ENCODE measurements at places on chromosomes 12 and 14. TPM values are rescaled to one million over a fixed set of nuclear protein-coding genes. Genes with fewer than 3 reads are reported as not detected.

GRCh38 chr12:97182769-97183168 lies 275.7 kb downstream of the NEDD1 start:
- H3K36me3 ChIP-seq = no peaks in the 10 kb centered on the region
- H3K27ac ChIP-seq = no peak overlapping the region
- H3K4me1 ChIP-seq = no peaks in the 10 kb centered on the region
- no peaks in the 10 kb centered on the region for H3K27me3 ChIP-seq
- no peak for DNase-seq
- no peak overlapping the region for H3K4me3 ChIP-seq

DNA sequence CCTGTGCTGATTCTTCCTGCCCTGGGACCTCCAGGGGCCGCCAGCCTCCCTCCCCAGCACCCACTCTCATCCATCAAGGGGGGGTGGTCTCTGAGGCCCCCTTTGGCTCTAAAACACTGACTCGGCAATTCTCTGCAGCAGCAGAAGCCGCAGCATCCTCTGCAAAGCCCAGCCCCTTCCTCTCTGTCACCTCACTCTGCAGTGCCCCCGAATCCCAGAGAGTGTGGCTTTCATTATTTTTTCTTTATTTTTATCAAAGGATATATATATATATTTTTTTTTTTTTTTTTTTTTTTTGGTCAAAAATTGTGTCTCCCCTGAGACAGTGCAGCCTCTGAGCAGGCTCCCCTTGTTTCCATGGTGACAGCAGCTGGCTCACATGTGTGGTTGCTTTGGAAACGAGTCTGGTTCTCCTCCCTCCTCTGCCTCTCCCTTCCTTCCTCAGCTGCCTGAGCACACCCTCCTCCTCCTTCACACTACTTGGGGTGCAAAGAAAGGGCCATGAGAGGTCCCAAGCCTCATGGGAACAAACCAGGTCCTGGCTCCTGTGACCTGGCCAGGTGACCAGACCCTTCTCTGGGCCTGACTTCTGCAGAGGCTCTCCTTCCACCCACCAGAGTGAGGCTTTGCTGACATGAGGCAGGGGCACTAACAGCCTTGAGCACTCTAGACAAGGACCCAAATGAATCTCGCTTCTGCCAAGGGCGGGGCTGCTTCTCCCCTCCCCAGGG lies 100.5 kb downstream of the LRRC74A start:
- no peak overlapping the region for H3K27ac ChIP-seq
- no peaks in the 10 kb centered on the region for H3K36me3 ChIP-seq
- peaks cover 26% of the 10 kb centered on the region for H3K4me1 ChIP-seq
- no peak for DNase-seq

DNA sequence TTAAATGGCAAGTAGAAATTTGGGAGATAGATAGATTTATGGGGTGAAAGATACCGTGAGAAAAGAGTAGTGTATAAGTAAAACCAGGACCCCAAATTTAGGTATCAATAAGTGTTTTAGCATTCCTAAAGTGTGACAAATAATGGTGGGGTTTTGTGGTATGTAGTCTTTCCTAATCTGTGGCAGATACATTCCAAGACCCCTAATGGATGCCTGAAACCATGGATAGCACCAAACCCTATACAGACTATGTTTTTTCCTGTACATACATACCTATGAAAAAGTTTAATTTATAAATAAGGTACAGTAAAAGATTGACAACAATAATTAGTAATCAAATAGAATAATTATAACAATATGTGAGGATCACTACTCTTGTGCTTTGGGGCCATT lies 14.4 kb upstream of the TCP11L2 start:
- H3K4me1 ChIP-seq = peaks cover 26% of the 10 kb centered on the region
- H3K36me3 ChIP-seq = no peaks in the 10 kb centered on the region
- no peak overlapping the region for H3K4me3 ChIP-seq
- DNase-seq = no peak
- H3K27ac ChIP-seq = no peak overlapping the region
- H3K27me3 ChIP-seq = no peaks in the 10 kb centered on the region

GRCh38 chr12:120076651-120077050 lies 39.9 kb downstream of the RAB35 start:
- no peak overlapping the region for H3K4me3 ChIP-seq
- no peak for DNase-seq
- H3K27me3 ChIP-seq = no peaks in the 10 kb centered on the region
- no peaks in the 10 kb centered on the region for H3K36me3 ChIP-seq
- H3K4me1 ChIP-seq = no peaks in the 10 kb centered on the region

Gene DTX1
- 0.70 TPM for total RNA-seq

Gene TSPAN11
- total RNA-seq = 4.1 TPM

DNA sequence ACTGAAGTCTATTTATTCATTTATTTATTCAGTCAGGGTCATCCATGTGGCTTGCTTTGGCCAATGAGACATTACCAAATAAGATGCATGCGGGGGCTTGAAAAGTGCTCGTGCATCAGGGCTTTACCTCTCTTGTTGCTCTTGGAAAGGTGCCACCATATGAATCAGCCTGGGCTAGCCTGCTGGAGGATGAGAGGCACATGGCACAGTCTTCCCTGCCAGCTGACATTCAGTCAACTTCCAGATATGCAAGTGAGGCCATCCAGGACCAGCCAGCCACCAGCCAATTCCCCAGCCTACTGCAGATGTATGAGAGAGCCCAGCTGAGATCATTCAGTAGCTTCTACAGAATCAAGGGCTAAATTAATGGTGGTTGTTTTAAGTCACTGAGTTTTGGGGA lies 105.2 kb upstream of the RPH3A start:
- DNase-seq = no peak
- peaks cover 12% of the 10 kb centered on the region for H3K27me3 ChIP-seq
- H3K4me1 ChIP-seq = no peaks in the 10 kb centered on the region

- H3K27me3 ChIP-seq = no peaks in the 10 kb centered on the region
- H3K27ac ChIP-seq = no peak overlapping the region
- DNase-seq = no peak
- no peaks in the 10 kb centered on the region for H3K36me3 ChIP-seq
- peaks cover 20% of the 10 kb centered on the region for H3K4me1 ChIP-seq
- no peak overlapping the region for H3K4me3 ChIP-seq
Observed at GRCh38 chr14:89502966-89503365, 85.9 kb upstream of the FOXN3 start.

DNA sequence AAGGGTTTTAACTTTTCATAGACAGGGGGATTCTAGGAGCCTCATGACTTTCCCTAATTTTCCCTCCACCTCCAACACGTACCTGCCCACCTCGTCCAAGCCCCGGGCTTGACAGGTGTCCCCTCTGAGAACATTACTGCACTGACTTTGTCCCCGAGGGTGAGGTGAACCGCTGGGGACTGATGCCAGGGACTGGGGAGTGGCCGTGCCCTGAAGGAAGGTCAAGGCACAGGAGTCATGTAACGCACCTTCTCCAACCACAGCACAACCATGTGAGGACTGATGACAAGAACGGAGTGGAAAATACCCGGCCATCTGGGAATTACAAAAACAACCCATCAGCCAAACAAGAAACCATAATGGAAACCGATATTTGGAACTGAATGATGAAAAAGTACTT lies 214.7 kb upstream of the C14orf180 start:
- no peak overlapping the region for H3K4me3 ChIP-seq
- H3K27me3 ChIP-seq = no peaks in the 10 kb centered on the region

DNA sequence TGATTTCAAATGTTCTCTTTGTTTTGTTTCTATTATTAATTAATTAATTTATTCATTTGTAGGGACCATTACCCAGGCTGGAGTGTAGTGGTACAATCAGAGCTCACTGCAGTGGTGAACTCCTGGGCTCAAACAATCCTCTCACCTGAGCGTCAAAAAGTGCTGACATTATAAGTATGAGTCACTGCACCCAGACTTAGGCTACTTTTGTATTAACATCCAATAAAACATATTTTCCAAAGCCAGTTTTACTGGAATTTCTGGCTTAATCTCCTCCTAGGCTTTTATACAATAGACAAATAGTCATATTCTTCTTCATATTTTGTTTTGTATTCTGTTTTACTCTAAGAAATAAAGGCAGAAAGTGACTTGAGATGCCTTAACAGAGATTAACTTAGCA lies 749.6 kb downstream of the SLC16A7 start:
- no peak overlapping the region for H3K27ac ChIP-seq
- H3K36me3 ChIP-seq = no peaks in the 10 kb centered on the region
- no peak overlapping the region for H3K4me3 ChIP-seq
